ENCODE measurements at places on chromosomes 4 and X.

- no peak for DNase-seq
Observed at GRCh38 chr4:93475730-93476129, 352.8 kb upstream of the ATOH1 start.

DNA sequence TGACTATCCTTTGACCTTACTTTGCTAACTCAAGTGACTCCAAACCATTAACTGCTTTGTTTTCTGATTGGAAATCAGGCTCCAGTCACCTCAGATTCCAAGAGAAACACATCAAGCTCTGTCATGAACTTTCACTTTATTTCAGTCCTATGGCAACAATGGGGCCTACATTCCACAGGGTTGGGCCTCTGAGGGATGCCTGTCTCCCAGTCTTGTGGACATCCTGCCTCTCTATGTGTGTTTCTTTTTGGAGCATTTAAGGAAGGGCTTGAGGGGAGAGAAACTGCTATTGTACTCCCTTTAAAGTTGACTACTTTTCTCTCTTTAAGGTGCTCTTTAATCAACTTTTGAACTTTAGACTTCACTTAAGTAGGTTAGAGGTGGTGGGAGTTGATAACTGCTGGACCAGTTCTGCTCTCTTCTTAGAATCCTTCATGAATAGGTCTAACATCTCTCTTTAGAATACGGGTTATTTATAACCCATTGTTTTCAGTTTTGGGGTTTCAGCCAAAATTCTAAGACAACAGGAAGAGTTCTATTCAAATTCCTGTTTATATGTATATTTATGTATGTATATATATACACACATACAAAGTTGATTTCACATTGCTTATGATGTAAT, 274.3 kb upstream of the NR3C2 start:
- DNase-seq, result no peak

DNA sequence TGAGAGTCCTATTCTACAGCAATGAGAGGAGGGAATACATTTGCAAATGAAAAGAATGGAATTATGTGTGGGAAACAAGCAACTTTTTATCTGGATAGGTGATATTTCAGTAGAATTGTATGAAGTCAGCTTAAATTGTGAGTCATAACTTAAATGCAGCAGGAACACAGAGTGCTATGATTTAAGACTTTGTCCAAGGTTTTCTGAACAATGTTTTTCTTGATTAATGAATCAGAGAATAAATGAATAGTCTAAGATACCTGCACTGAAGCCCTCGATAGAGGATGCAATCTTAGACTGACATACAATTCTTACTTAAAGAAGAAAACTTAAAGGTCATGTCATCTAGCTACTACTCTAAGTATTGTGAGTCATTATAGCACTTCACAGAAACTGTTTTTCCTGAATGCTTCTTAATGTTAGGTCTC, 8.0 kb downstream of the ARHGEF38 start:
- DNase-seq, result no peak

GRCh38 chr4:186932196-186932595, 208.5 kb upstream of the FAT1 start:
- no peak for DNase-seq

DNA sequence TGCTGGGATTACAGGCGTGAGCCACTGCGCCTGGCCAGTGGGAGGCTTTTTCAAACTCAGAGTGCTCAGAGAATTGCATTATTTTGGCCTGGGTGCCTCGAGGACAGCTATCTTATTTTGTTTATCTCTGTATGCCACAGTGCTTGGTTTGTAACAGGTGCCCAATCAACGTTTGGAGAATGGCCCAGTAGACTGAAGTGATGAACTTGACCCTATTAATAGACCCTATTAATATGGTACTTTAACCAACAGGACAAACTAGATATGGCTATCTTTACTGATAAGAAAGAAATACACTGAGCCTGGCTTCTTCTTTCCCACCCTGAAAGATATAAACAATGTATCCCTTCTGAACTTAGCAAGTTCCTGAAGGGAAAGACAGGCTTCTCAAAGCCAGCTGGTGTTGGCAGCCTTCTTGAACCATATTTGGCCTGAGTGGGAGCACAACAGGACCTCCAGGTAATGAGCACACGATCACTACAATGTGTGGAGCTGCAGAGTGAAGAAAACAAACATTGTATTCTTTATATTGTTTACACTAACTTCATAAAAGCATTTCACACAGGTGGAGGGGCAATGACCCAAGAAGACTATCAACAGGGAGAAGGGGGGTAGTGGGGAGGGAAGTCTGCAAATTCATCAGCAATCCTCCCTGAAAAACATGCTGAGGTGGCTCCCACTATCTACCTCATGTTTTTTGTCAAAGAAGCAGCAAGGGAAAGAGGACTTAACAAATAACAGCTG, 41.7 kb downstream of the PRPS1 start:
- DNase-seq, result no peak

DNA sequence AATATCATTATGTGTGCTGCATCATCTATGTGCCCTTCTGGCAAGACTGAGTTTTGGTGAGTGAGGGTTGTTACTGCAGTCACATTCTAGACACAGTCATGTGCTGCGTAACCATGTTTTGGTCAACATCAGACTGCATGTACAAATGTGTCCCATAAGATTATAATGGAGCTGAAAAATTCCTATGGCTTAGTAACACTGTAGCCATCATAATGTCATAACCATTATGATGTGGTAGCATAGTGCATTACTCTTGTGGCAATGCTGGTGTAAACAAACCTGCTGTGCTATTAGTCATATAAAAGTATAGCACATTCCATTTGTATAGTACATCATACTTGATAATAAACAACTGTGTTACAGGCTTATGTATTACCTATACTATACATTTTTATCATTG, 198.1 kb upstream of the NUDT6 start:
- no peak for DNase-seq

GRCh38 chr4:143372093-143372915, 35.6 kb downstream of the GAB1 start:
- DNase-seq, result no peak

Data from stimulated activated CD8-positive, alpha-beta memory T cell treated with anti-CD3 and anti-CD28 coated beads, Interleukin-15, amount 100 ng/mL, for 4 hours (primary cell).